ENCODE measurements at places on chromosomes 6 and 20. TPM values are rescaled to one million over a fixed set of nuclear protein-coding genes. Genes with fewer than 3 reads are reported as not detected.
A peak's percentile ranks its signal among the peaks of the same experiment; 100 is the strongest.

DNA sequence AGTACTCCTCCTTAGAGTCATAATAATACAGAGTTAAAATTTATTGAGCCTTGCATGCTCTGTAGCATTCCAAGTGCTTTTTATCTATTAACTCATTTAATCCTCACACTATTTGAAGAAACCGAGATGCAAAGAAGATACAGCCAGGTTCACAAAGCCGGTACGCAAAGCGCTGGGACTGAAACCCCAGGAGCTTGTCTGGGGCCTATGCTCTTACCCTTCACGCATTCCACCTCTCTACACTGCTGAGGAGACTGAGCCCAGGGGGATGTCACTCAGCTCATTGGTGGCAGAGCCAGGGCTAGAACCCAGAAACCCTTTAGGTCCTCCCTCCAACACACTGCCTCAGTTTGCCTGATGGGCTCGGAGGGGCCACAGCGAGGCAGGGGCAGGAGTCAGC, 19.7 kb upstream of the MRPS18A start:
- DNase-seq = no peak

DNA sequence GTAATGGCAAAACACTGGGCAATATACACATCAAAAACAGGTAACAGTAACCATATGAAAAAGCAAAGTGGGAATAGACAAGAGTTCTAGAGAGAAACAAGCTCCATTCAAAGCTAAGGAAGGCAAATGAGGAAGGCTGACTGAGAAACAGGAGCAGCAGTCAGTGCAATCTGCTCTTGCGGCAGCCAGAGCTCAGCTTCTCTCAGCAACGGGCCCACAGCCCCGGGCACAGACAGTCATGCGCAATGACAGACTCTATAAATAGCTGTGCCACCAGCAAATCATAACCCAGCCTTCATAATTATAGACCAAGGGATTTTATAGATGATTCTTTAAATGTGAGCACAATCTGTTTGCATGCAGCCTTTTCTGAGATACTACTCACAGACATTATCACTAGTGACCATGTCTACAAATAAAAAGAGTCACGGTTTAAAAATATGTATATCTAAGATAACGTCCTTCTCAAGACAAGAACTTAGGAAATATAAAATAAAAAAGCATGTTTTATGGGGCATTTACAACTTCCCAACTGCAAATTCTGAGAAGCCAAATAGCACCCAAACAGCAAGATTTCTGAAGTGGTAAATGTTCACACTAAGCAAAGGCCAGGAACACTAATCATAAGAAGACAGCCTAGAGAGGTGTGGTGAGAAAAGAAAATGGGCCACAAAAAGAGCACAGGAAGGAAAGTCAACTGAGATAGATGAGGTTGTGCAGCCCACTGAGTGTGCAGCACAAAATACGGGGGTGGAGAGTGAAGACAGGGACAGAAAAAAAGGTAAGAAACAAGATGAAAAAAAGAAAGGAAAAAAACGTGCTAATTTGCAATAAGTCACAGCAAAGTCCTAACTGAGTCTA, 39.9 kb upstream of the BEND6 start:
- peak; percentile 60 for DNase-seq

DNA sequence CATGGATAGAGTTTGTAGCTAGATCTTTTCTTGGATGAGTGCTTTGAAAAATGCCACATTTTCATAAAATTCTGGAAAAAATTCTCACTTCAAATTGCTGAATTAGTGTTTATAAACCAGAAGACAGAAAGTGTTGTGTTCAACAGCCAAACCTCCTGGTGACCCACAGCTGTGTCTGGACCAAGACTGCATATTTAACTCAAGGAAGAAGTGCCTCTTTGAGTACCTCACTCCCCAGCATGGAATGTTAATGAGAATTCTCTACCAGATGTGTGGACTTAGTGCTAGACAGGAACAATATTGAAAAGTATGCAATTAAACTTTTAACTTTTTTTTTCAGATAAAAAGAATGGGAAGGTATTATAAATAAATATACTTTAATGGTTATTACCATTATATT, 609.3 kb downstream of the COL12A1 start:
- DNase-seq = no peak

GRCh38 chr20:32455901-32456701, 98.0 kb downstream of the ASXL1 start:
- DNase-seq = no peak

DNA sequence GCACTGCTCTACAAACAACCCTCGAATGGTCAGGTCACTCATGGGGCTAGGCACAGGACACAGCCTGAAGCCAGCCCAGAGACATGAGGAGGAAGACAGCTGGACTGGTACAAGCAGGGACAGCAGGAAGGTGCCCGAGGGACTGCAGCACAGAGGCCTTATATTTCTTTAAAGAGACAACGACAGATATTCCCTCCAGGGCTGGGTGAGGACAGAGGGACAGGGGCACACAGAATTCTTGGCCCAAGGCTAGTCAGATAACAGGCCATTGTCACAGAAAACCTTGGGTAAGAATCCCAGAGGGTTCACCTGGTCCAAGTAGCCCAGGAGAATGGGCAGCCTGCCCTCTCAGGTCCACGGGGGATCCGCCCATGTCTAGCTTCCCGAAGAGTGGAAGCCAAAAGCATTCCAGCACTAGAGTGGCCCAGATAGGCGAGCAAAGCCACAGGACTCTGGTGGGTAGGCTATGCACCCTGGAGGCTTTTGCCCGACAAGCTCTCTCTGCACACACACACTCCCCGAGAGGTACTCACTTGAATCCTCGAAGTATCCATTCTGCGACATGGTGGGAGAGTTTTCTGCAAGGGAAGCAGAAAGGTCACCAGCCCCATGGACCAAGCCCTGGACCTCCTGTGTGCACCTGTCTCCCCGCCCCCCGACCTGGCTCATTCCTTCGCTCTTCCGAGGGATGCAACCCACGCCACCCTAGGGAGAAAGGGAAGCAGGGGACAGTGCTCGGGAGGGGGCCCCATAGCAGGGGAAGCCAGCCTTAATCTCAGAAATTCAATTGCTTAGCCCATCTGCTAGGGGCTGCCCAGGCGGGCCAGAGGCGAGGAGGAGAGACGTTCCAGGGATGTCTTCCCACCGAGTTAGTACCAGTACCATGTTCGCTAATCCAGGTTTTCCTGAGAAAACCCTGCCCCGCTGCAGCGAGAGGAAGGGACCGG, 1.7 kb downstream of the SLC4A11 start:
- no peak for DNase-seq

- no peak for DNase-seq
Observed at GRCh38 chr6:9136141-9136822, 700.9 kb upstream of the SLC35B3 start.

- no peak for DNase-seq
Observed at GRCh38 chr20:31719644-31720485, 2.8 kb downstream of the BCL2L1 start.

GRCh38 chr6:166472636-166473035, 89.9 kb upstream of the MPC1 start:
- no peak for DNase-seq

- no peak for DNase-seq
Observed at GRCh38 chr20:2379511-2380229, 1.0 kb upstream of the TGM6 start.

DNA sequence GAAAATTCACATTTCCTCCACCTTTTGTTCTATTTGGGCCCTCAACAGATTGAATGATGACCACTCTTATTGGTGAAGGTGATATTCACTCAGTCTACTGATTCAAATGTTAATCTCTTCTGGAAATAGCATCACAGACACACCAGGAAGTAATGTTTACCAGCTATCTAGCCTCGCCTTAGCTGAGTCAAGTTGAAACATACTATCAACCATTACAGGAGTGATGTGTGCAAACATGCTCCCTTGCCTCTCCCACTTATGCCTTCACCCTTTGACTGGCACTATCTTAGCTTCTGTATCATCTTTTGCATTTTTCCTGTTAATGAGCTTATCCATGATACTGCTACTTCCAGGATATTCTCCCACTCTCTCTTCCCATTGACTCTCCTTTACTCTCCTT, 191.9 kb downstream of the CENPW start:
- DNase-seq = no peak

DNA sequence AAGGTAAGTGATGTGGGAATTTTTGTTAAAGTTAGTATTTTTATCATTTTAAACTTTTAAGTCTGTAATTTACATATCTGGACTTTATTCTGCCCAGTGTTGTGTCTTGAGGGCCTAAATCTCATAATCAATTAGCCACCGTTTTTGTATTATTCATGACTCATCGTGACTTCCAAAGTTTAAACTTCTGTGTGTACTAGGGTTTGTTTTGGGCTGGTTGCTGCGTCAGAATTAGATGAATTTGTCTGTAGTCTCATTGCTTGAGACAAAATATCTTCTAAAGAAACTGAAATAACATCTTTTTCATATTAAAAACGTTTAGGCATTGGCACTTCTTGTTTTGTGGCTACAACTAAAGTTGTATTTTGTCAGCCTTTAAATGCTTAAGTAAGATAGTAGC, 41.3 kb downstream of the CDYL start:
- no peak for DNase-seq

DNA sequence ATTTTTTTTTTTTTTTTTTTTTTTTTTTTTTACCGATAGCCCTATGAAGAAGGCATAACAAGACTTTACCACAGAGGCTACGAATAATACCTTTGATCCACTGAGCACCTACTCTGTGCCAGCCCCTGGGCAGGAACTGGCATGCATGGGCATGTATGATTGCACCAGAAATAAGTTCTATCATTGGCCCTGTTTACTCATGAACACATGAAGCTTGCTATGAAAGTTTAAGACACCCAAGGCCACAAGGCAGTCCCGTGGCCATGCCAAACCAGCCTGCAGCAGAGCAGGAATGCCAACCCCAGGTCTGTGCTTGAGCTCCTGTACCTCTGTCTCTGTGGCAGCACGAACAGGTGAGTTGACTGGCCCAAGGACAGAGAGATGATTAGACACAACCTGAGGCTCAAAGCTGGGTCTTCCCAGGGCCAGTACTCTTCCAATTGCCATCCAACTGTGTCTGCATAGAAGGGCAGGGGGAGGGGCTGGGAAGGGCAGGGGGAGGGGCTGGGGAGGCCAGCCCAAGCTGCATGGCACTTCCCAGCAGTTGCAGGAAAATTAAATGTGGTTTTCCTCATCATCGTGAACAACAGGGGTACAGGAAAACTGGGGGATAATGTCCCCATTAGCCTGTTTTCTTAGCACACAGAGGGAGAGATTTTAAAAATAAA, 63.5 kb downstream of the LRFN2 start:
- DNase-seq = no peak

- DNase-seq = no peak
Observed at GRCh38 chr6:24859608-24860200, 61.0 kb upstream of the ARMH2 start.

DNA sequence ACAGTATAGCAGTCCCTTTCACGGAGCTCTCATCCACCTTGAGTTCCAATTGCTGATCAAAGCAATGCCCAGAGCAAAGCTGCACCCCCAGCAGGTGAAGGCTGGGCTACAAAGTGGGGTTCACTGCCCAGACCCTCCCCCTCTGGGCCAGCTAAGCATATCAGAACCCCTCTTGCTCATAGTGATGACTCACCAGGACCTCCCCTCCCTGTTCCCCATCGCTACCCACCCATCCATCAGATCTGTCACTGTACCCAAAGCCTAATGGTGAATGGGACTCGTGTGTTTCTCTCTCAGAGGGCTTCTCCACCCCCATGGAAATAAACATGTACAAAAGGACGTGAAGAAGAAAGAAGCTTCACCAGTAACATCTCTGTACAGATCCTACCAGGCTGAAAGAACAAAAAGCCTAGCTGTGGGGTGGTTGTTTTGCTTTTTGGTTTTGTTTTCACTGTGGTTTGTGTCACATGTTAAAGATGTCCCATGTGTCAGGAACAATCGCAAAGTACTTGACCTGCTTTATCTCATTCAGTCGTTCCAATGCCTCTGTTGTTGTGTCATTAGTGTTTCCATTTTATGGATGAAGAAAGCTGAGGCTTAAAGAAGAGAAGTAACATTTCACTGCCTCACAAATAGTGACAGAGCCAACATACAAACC, 518.5 kb downstream of the CD83 start:
- no peak for DNase-seq

GRCh38 chr6:111061508-111061907, 25.8 kb upstream of the SLC16A10 start:
- DNase-seq = no peak

DNA sequence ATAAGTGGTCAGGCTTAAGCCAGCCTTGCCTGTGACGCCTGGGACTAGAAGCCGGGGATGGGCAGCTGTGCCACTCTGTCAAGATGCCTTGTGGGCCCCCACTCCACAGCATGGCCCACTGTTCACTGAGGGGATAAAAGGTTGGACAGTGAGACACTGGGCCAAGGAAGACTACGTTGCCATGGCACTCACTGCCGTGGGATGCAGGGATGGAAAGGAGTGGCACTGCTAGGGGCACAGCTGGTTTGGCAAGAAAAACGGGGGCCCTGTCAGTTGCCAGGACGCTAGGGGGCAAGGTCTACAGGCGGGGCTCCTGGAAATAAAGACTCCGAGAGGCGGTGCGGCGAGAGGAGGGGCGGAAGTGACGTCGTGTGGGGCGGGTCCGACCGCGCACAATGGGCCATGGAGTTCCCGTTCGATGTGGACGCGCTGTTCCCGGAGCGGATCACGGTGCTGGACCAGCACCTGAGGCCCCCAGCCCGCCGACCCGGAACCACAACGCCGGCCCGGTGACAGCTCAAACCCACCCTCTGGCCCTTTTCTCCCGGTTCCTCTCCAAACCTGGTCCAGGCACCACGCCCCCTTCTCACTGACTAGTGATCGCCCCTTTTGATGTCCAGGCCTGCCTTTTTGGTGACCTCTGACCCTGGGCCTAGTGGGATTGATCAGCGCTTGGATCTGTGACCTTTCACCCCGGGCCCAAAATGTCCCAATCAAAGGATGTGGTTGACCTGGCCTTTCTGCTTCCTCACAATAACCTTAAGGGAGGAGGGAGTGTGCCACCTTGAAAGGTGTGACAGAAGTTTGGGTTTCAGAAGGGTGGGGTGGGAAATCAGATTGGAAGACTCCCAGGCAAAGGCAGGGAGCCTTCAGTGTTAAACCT, at the start of gene ATAT1:
ATAT1 (plus strand) TSS at position 391 of the 883 bp plus-strand sequence.
- DNase-seq = peak; percentile 93

DNA sequence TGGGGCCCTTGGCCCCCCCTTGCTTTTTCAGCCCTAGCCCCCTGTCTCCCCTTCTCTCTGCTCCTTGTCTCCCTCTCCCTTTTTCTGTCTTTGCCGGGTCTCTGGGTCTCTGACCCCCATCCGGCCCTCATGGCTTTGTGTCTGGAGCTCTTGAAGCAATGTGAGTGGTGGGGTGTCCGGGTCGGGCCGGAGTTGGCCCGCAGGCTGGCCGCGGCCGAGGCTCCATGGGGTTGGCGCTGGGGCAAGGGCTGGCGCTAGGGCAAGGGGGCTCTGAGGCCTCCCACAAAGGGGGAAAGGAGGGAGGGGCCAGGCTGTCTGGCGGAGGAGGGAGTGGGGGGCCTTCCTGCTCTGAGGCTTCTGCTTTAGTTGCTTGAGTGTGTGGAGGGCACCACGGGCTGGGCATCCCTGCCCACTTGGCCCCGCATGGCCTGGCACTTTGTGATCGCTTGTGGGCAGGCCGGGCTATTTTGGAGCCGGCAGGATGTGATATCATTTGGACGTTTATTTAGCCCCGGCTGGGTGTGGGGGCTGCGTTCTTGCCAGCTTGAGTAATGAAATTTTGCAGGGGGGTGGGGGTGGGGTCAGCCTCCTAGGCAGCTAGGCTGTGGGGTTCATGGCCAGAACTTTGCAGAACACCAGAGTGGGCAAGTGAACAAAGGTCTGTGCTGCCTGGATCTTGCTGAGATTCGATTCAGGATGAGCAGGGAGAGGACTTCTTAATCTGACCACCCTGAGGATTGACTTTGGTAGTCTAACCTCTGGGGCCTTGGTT, 78.7 kb upstream of the MYL9 start:
- peak; percentile 84 for DNase-seq

HLA-C gene
- 167 TPM for total RNA-seq

IRF4 gene
- 0.32 TPM for total RNA-seq

BHLHE23 gene
- not detected for total RNA-seq

TREM1 gene
- total RNA-seq = 0.92 TPM

CCN2 gene
- 14.3 TPM for total RNA-seq

AKAP7 gene
- total RNA-seq = 11.0 TPM

PTCHD4 gene
- 0.79 TPM for total RNA-seq
